8988T (cell line): ENCODE measurements at places on chromosomes 16 and 17.

DNA sequence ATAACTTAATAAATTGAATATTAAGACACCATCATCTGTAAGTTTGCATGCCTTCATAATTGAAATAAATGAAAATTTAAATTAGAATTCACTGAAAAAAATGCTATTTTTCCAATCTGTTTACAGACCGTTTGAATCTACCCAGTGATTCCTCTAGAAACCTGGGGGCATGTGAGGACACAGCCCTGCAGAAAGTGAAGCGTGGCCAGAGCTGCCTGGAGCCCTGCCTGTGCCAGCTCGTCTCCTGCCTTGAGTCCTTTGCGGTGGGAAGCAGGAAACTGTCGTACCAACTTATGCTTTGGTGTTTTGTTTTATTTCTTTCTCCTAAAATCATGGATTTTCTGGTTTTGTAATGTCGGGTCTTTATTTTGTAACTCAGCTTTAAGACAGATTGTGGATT, 67.8 kb upstream of the FA2H start:
- DNase-seq: no peak

DNA sequence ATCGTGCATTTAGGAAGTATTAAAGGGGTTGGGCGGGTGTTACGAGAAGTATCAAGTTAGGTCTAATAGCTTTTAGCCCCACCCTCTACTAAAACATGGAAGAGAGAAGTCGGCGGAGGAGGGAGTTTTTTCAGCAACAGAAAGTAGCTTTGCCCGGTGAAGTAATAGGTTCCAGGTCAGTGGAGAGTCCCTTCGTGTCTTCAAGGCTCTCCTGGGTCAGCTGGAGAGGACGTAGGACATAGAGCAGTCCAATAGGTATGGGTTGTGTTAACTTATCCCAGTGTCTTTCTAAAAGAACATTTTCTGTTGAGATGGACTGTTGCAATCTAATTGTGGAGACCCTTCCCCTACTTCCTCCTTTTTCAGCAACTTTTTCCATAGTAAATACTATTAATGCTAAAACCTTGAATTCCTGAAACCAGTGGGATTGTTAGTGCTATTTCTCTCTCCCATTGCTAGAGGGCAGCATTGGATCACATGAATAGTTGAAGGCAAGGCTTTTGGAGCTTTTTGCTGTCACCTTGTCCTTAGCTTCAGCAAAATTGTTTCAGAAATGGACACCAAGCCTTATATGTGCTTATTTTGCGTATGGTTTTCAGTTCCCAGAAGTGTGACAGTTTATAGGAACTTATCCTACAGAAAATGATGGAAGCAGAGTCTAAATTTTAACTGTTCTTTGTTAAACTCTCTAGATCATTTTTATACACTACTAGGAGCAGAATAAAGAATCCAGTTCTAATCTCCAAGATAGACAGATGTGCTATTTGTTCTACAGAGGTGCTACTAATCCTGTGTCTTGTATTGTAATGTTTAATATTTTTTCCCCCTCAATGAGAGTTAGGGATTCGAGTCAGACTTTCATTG, 38.4 kb downstream of the UTP18 start:
- no peak for DNase-seq

GRCh38 chr17:5468075-5468473, 708 bp downstream of the DHX33 start:
- no peak for DNase-seq

- DNase-seq: peak; percentile 99
These were observed 1.2 kb upstream of the FOXF1 start for GRCh38 chr16:86508947-86509758.

GRCh38 chr16:14244196-14245010, 173.3 kb downstream of the MRTFB start:
- no peak for DNase-seq

- peak; percentile 49 for DNase-seq
These were observed 47.8 kb downstream of the BMERB1 start for GRCh38 chr16:15482068-15482747.
